ENCODE measurements at places on chromosomes 7 and 10.
A peak's percentile ranks its signal among the peaks of the same experiment; 100 is the strongest.

DNA sequence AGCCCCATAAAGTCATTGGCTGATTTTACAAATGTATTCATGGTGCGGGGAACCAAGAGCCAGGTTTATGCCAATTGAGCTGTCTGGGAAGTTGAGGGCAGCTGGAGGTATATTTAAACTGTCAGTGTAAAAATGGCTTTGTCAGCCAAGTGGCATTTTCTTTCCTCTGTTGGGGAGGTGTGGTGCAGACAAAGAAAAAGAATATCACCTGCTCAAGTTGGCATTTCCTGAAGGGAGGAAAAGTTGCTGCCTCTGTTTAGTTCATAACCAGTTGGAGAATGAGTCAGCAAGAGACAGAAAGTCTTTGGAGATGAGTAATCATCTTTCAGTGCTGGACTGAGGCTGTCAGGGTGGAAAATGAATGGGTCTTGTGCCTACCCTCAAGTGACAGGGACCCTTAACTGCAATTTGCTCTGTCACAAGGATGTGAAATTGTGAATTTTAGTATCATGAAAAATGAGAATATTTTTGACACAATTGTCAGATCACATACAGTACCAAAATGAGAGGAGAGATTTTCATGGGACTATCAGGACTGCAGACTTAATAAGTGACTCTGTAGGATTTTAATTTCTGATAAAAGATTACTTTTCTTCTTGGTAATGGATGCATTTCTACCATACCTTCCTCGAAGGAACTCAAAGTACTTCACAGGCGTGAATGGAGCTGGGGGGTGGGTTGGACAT lies 137.3 kb downstream of the ANLN start:
- peak; percentile 85 for DNase-seq

DNA sequence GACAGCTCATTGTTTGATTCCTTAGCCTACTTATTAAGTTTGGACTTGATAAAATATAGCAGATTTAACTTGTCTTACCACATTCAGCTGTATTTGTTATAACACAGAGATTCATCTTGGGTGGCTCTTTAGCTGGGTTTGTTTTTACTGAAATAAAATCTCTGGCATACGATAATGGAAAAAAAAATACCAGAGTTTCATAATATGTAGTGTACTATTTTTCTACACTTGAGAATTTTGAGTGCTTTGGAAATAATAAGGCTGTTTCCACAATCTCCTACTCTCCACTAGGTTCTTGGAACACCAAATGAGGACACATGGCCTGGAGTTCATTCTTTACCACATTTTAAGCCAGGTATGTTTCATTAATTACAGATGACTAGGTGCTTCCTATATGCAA lies 218.6 kb upstream of the FZD1 start:
- no peak for DNase-seq

- DNase-seq, result no peak
These were observed 201.7 kb upstream of the ADARB2 start for GRCh38 chr10:1939016-1939415.

GRCh38 chr10:124126145-124126982 lies 33.0 kb upstream of the CHST15 start:
- DNase-seq, result no peak

DNA sequence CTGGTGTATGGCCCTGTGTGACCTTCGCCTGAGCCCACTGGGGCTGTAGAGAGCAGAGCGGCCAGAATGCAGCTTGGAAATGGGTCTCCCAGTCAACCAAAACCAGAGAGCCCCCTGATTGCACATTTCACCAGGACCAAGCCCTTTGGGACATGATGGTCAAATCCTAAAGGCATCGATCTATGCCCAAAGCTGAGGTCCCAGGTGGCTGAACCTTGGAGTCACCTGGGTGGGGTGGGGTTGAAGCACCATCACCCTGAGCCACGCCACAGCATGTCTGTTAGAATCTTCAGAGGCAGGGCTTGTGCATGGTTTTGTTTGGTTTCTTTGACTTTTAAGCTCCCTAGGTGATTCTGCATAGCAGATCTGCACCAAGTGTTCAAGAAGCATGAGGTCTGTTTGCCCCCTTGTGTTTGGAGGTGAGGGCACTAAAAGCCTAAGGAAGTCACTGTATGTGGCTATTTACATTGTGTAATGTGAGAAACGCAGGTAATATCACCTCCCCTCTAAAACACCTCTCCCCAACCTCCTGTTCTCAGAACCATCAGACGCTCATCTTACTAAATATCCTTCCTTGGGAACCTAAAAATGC lies 9.6 kb downstream of the PKD1L1 start:
- peak; percentile 32 for DNase-seq
